ENCODE measurements at places on chromosomes 12 and 14.
A peak's percentile ranks its signal among the peaks of the same experiment; 100 is the strongest.

GRCh38 chr14:52926953-52927352 lies 23.9 kb downstream of the FERMT2 start:
- no peak for DNase-seq

DNA sequence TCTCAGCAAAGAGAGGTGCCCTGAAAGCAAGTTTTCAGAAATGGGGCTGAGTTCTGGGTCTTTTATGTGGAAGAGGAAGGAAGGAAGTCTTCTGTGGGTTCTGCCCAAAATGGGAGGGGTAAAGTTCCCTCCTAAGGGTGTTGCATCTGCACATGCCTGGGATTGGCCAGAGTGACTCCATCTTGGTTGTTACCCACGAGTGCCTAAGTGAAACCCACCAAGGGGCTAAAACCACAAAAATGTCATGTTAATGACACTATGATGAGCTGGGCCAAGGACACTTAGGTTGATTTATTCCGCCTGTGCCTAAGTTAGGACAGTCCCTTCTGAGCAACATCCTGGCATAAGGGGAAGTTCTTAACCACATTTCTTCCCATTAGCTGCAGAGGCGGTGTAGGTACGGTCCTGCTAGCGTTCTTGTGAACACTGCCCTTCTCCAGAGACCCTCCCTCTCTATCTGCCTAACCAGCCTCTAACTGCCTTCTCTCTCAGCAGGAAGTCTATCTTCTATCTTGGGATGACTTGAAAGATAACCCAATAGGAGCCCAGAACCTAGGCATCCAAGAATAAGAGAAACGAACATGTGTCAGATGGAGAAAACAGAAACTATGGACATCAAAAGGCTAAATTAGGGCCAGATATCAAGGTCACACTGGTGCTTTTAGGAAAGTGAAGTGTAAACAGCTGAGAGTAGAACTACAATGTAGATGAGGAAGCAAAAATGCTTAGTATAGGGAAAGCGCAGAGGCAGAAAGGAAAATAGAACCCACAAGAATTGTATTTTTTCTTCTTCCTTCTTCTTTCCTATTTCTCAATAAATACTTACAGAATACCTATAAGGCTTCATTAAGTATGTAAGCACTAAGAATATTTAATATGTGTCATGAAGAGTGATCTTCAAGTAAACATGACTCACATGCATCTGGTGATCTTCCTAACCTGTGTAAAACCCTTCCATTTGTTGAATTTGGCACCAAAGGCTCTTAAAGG lies 104.2 kb upstream of the AMN1 start:
- no peak for DNase-seq

DNA sequence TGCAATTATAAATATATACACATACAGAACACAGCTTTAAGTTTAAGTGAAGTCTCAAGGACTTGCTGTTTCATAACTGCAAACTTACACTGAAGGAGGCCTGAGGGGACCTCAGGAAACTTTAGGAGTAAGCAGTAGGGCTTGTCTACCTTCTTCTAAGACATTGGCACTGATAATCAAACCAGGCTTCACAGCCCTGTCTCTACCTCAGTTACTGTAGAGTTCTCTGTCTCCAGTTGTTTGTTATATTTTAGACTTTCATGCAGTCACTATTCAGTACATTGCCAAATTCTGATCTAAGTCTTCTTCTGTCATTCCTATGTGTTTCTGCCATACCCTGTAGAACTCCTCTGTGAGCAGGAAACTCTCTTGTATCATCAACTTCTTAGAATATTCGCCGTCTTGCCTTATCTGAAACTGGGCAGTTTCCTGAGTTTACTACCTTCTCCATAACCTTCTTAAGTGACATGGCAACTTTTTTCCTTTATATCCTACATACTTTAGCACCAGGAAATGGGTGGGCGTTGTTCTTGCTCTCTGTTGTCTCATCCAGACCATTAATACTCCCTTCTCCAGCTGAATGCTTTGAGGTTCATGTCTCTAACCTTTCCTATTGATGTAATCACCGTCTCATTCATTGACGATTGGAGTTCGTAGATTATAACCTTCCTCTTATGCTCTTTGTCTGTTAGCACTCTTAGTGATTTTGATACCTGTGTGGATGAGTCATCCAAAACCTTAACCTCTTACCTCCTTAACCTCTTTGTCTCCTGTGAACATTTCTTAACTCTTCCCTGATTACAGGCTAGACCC lies 11.4 kb downstream of the APAF1 start:
- no peak for DNase-seq

GRCh38 chr12:106673141-106673540 lies 90.3 kb downstream of the RFX4 start:
- DNase-seq = peak; percentile 19

- peak; percentile 6 for DNase-seq
These were observed 79.2 kb upstream of the PTHLH start for GRCh38 chr12:28051516-28052354.

DNA sequence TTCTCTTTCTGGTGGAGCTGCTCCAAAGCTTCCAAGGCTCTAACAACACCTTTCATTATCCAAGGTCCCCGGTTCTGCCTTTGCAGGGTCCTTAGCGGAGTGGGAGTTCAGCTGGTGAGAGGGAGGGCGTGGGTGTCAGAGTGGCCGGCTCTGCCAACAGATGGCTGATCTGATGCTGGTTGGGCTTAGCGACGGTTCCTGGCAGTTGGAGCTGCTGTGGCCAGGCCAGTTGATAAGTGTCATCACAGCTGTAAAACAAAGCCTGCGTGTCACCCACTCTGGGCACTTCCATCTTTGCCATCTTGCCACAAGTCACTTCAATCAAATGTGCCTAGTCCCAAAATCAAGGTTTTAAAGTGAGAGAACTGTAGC lies 36.3 kb downstream of the RIN3 start:
- DNase-seq = no peak

- no peak for DNase-seq
These were observed 123.7 kb upstream of the MDM1 start for GRCh38 chr12:68455691-68456345.

DNA sequence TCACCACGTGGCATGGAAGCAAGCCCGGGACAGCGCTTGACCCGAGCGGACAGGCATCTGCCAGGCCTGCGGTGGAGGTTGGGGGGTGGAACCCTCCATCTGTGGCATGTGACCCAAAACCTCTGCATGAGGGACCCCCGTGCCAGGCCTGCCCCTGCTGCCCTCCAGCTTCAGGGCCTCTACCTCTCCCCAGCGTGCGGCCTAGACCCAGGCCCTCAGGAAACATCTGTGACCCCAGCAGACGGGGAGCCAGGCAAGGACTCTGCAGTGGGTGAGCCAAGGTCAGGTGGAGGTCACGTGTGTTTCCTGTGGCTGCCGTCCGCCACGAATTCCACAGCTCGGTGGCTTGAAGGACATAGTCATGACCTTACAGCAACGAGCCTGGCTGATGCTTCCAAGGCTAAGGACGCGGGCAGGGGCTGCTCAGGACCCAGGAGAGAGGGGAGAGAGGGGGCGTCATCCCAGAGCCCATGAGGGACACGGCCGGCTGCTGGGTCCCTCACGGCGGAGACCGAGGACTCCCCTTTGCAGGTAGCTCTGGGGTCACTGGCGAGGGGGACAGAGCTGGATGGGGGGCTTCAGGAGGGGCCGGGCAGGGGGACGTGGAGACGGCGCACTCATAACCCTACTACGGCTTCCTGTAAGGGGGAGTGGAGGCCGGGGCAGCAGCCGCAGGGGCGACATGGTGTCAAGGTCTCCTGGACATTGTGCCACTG lies 91.5 kb downstream of the GALNT9 start:
- no peak for DNase-seq

GRCh38 chr14:74735125-74735524 lies 22.2 kb downstream of the FCF1 start:
- peak; percentile 9 for DNase-seq

GRCh38 chr12:132739600-132740312 lies 21.9 kb downstream of the ANKLE2 start:
- no peak for DNase-seq

- no peak for DNase-seq
These were observed 87.8 kb upstream of the BTG1 start for GRCh38 chr12:92233346-92234015.

GRCh38 chr12:105477873-105478272 lies 147.4 kb downstream of the C12orf75 start:
- no peak for DNase-seq

GRCh38 chr12:11499806-11500187 lies 104.4 kb upstream of the PRB2 start:
- no peak for DNase-seq

DNA sequence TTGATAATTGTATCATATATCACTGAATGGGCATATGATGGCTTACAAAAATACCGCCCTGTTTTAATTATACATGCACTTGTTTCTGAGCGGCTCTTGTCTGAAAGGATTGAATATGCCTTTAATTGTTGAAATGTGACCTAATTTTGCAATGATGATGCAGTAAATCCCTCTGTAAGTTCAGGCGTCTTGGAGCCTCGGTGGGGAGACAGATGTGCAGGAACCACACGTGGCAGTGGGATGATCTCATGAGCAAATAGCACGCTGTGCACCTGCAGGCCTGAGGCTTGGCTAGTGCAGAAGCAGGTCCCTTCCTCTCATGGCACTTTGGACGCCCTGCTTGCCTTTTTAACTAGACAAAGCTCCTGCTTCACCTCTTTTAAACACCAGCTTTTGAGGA lies 49.3 kb upstream of the ASPG start:
- no peak for DNase-seq

GRCh38 chr14:103030741-103031565 lies 26.4 kb downstream of the CDC42BPB start:
- DNase-seq = no peak

DNA sequence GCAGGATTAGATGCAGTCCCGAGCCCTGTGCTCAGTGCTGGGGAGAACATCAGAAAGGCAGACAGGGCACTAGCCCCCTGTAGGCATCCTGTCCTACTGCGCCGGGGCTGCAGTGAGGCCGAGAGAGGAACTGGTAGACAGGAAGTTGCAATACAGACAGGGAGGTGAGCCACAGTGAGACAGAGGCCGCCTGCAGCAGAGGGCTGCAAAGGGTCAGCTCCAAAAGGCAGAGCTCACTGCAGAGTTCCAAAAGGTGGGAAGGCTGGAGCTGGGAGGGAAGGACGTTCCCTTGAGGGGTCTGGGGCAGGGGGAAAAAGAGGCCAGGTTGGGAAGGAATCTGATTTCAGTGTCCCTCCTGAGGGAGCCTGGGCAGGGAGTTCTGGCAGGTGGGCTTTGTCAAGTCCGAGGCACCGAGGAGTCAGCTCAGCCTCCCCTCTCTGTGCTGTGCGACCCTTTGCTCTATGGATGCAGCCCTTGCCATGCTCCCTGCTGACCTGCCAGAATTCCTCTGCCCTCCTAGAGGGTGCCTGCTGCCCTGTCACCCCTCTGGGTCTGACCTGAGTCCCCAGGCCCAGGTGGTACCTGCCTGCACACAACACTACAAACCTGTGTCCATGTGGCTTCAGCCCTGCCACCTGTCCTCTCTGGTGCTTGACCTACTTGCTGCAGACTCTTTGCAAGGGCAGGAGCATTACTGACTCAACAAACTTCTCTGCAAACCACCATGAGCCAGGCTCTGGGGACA lies 63.5 kb downstream of the PRMT8 start:
- DNase-seq = no peak

DNA sequence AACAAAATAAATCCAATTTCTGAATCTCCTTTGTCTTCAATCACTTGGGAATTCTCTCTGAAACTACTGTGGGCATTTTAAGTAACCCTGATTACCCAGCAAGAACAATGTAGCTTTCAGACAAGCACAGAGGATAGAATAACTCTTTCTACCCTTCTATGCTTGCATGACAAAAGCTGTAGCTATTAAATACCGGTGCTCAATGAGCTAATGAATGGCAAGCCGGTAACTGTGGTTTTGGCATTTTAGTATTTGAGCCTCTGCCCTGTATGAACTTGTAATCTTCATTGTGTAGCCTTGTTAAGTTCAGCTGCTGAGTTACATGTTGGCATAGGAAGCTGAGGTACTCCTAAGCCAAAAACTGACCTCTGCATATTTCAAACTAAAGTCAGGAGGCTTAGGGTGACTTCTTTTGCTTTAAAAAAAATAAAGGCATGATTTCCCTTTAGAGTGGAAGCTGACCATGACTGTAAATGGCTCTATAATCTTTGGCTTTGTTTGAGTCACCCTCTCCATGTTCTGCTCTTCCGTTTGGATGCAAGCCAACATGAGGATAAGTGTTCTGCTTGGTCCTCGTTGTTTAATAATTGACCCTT lies 171.0 kb upstream of the HIF1A start:
- DNase-seq = peak; percentile 67

- DNase-seq = no peak
These were observed 84.0 kb downstream of the PTPN21 start for GRCh38 chr14:88470542-88471440.

GRCh38 chr12:128814411-128815261 lies 9.1 kb downstream of the SLC15A4 start:
- DNase-seq = peak; percentile 5

DNA sequence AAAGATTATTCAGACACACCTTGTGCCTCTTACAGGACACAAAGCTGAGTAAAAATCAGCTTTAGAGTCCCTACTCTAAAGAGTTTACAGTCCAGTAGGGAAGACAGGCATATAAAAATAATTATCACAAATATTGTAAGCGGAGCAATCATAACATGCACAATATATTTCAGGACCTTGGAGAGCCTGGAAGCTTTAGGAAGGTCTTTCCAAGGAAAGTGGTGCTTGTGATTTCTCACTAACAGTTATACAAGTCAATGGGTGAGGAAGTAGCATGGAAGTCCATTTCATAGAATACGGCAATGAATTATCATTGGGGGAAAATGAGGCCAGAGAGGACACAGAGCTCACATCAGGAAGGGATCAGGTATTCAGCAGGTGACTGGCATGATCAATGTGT lies 268.3 kb downstream of the C12orf50 start:
- DNase-seq = no peak

DNA sequence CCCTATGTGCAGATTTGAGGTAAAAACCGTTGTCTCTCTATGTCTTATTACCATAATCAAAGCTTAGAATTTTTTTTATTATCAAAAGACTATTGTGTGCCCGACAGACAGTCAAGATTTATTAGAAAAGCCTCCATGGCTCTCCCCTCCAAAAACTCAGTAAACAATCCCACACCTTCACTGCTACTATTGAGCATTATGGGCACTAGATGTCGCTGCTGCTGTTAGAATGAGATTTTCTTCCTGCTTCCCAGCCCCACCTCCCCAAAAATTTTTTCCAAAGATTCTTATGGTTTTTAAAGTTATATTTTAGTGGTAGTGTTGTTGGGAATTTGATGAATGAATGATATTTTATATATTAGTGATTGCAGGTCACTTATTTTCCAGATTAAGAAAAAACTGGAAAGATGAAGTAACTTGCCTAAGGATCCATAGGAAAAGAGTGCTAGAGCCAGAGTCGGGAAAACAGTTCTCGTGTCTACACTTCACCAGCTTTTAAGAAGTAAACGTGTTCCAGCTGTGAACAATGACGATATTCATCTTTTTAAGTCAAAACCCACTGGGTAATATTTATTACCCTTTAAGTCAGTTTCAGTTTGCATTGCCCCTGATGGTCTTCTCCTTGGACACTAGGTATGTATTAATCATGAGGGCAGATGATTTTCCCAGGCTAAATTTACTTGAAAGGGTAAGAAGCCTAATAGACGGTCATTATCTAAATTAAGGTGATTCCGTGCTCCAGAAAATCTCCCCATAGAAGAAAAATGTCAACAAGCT lies 12.2 kb upstream of the FOXG1 start:
- DNase-seq = peak; percentile 77

Measured in stomach (tissue), 19 donors.